Activated CD4-positive, alpha-beta T cell treated with anti-CD3 and anti-CD28 coated beads, Interleukin-2, amount 10 ng/mL, durations not matched to agents 24 days and 14 days (primary cell): ENCODE measurements at places on chromosomes 4 and X. TPM values are rescaled to one million over a fixed set of nuclear protein-coding genes. Genes with fewer than 3 reads are reported as not detected.

The TMEM47 gene
- total RNA-seq = not detected in 2 replicates

The HSFX4 gene
- total RNA-seq = 0.17 TPM in 1 of 2 replicates, not detected in the other

The ASB12 gene
- not detected in 2 replicates for total RNA-seq

The KCNE5 gene
- total RNA-seq = 0.44 and 0.83 TPM in 2 replicates

The PLAC1 gene
- total RNA-seq = not detected in 2 replicates

The NUDT9 gene
- 16.5 and 17.4 TPM in 2 replicates for total RNA-seq

The VEGFC gene
- total RNA-seq = not detected in 2 replicates

The SUPT20HL1 gene
- not detected in 2 replicates for total RNA-seq

The FAM53A gene
- 3.5 and 4.0 TPM in 2 replicates for total RNA-seq

The CT45A3 gene
- total RNA-seq = not detected in 2 replicates

The MYOZ2 gene
- not detected in 2 replicates for total RNA-seq

The GLA gene
- 66.6 and 70.7 TPM in 2 replicates for total RNA-seq

The TXK gene
- 7.6 and 8.0 TPM in 2 replicates for total RNA-seq

The SLIT2 gene
- total RNA-seq = 0.07 TPM in 2 replicates

The STPG2 gene
- not detected in 2 replicates for total RNA-seq

The PDK3 gene
- total RNA-seq = 26.3 and 30.7 TPM in 2 replicates

The YY2 gene
- total RNA-seq = 1.4 and 2.2 TPM in 2 replicates

The PWWP3B gene
- not detected in 2 replicates for total RNA-seq

The KLHL4 gene
- not detected in 2 replicates for total RNA-seq

The MGST2 gene
- total RNA-seq = 26.5 and 35.1 TPM in 2 replicates

The SULT1B1 gene
- 0.19 and 0.23 TPM in 2 replicates for total RNA-seq

The MEPE gene
- not detected in 2 replicates for total RNA-seq

The CNGA1 gene
- total RNA-seq = not detected in 2 replicates

The CYBB gene
- total RNA-seq = not detected in 2 replicates

The ANK2 gene
- total RNA-seq = 2.5 and 2.6 TPM in 2 replicates

The ATOH1 gene
- not detected in 2 replicates for total RNA-seq

The FREM3 gene
- not detected in 2 replicates for total RNA-seq

The PRSS12 gene
- not detected in 2 replicates for total RNA-seq

The VEGFD gene
- not detected in 2 replicates for total RNA-seq

The USP17L28 gene
- not detected in 2 replicates for total RNA-seq

The RBBP7 gene
- 136 and 137 TPM in 2 replicates for total RNA-seq

The RHOXF1 gene
- not detected in 2 replicates for total RNA-seq

The ANXA5 gene
- 107 TPM in 2 replicates for total RNA-seq

The NDP gene
- total RNA-seq = not detected in 2 replicates

The NR0B1 gene
- not detected in 2 replicates for total RNA-seq

The GAGE2A gene
- not detected in 2 replicates for total RNA-seq

The CCDC120 gene
- total RNA-seq = 4.4 and 4.5 TPM in 2 replicates

The SATL1 gene
- total RNA-seq = not detected in 2 replicates

The FAM156A gene
- 27.3 and 28.3 TPM in 2 replicates for total RNA-seq

The TMEM144 gene
- not detected in 2 replicates for total RNA-seq

The USP9X gene
- 49.8 and 50.3 TPM in 2 replicates for total RNA-seq

The SLC6A8 gene
- total RNA-seq = 3.5 TPM in 2 replicates

The SPANXN3 gene
- not detected in 2 replicates for total RNA-seq
